C1 segment of cervical spinal cord (tissue), 14 donors: ENCODE measurements at places on chromosomes 3 and 15.

DNA sequence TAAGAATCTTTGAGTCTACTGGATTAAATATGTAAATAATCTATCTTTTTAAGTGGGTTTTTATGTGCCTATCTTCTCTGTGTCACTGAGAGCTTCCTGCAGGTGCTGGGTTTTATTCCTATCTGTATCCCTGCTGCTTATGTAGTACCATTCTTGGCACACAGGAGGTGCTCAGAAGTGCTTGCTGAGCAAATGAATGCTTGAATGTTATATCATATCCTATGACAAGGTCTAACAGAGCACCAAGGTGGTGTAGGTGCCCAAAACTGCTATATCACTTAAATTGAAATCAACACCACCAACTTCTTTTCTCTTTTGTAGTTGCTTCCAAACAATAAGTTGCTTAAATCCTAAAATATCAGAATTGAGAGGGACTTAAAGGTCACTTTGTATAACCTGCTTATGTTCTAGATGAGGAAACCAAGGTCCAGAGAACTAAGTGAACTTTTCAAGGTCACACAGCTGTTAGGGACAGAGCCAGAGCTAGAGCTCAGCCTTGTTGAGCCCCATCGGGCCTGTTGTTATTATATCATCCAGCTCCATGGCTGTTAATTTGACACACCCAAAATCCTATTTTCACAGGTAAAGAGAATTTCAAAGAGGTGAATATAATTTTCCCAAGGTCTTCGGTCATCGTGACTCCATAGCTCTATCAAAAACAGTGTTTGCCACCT, 46.0 kb downstream of the CCNL1 start:
- no peak for DNase-seq

- no peak for DNase-seq
These were observed 16.8 kb upstream of the DIS3L start for GRCh38 chr15:66276546-66276945.

DNA sequence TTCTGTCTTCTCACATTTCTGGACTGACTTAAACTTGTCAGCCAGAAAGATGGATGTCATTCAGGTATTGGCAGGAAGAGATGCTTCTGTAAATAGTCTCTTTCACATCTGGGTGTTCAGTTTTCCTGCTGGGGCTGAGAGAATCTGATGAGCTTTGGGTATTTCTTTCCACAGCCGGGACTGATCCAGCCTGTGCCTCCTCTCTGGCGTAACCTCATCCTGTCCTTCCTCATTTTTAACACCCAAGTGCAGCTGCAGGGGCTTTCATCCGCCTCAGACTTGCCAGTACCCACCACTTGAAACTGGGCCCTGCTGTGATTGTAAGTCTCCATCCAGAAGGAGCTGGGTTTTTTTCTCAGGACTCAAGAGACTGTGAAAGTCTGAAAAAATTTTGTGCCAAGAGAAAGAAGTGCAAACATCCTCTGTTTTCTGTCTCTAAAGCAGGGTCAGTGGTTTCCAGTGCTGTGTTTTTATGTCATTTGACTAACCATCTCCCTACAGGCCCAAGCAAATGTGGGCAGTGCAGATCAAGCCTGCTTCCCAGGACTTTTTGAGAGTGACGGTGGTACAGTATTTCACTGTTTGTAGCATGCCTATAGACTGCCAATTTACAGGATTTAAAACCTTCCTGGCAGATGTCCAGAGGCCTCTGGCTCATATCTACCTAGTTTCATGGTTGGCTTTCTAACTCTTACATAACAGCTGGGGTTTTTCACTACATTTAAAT, 342.7 kb downstream of the PTPRG start:
- peak; percentile 57 for DNase-seq

DNA sequence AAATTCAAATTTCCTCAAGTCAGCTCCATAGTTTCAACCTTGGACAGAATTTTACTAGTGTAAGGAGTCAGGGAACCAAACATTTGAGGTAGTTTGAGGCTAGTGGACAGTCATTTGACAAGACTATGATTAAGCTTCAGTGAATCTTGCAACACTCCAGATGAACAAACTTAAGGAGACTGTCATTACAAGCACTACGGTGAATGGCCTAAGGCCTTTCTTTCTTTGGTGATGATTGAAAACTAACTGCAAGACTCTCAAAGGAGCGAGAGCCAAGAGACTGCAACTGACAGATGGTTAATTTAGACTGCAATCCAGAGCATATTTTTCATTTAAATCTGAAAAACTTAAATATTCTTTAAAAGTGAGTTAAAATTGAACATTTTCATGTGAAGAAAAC, 272.3 kb upstream of the NECTIN3 start:
- DNase-seq, result no peak

GRCh38 chr3:37544869-37545352, 316.8 kb upstream of the CTDSPL start:
- DNase-seq, result no peak

DNA sequence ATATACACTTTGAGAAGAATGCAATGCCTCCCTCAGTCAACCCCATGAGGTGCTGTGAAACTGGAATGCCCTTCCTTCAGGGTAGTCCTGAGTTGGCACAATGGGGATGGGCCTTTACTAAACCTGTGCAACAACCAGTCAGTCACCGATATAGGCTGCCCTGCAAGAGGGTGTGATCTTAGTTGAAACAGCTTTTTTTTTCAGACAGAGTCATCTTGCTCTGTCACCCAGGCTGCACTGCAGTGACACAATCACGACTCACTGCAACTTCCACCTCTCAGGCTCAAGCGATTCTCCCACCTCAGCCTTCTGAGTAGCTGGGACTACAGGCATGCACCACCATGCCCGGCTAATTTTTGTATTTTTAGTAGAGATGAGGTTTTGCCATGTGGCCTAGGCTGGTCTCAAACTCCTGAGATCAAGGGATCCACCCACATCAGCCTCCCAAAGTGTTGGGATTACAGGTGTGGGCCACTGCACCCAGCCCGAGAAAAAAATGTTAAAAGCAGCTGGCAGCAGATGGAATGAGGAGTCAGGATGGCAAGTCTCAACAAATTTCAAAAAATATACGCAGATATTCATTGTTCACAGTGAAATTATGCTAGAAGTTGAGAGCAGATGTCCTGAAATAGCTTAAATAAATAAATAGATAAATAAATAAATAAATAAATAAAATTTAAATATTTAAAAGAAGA, 31.8 kb downstream of the MYO5A start:
- DNase-seq, result no peak

DNA sequence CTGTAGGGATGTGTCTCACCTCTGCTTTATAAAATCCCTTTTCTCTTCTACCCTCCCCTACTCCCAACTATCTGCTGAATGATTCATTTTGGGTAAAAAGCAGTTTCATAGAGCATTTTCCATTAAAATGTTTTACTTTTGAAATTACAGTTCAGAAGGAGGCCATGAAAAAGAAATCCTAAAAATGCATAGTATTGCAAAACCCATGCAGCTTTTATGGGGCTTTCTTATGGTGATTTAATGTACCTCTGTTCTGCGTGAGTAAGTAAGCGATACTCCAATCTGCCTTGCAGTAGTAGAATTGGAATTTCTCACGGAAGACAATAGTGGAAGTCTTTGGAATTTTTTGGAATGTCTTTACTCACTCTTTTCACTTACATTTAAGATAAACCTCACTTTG, 111.9 kb downstream of the ARPP21 start:
- DNase-seq, result no peak

GRCh38 chr3:105367406-105368213, 901 bp downstream of the ALCAM start:
- peak; percentile 5 for DNase-seq

DNA sequence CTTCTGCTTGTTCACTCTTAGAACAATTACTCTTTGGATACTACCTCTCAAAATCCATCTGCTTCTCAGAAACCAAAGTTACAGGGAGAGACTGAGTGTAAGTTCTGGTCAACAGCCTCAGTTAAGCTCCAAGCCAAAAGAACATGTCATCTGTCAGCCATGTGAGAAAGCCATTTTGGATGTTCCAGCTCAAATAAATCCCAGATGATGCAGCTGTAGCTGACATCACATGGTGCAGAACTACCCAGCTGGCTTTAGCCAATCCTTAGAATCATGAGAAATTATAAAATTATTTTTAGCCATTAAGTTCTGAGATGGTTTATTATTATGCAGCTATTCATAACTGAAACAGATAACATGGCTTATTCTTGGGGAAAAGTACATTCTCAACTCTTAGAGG, 696.0 kb downstream of the ZNF385D start:
- DNase-seq, result no peak

- DNase-seq, result no peak
These were observed 251.4 kb downstream of the NR1D2 start for GRCh38 chr3:24196526-24196925.

DNA sequence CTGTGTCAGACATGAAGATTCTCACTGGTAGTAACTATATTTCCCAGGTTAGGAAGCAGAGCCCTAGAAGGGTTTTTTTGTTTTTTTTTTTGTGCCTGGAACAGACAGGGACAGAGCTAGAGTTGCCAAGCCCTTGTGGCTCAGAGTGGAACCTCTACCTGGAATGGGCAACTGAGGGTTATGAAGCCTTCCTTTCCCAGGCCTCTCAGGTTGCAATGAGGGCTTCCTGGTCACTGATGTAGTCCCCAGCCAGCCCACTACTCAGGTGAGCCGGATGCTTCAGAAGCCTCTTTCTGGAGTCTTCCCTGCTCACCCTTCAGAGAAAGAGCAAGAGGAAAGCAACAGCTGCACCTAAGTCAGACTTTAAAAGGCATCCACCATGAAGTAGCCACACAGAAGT, 48.8 kb upstream of the MANF start:
- DNase-seq, result no peak

DNA sequence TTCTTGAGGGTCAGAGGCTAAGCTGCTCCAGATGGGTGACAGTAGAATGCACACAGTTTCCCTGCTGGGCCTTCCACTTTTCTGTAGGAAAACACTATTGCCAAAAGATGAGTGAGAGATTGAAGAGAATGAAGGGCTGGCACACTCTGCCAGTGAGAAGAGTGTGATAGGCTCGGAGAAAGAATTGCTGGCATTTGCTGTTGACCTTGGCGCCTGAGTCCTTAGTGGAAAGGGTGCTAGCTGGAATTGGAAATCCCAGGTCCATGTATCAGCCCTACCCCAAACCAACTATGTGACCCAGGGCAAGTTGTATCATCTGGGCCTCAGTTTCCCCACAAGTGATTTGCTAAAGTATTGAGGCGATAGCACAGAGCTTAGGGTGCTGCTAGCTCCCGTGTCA, 60.1 kb upstream of the DCLK3 start:
- no peak for DNase-seq

DNA sequence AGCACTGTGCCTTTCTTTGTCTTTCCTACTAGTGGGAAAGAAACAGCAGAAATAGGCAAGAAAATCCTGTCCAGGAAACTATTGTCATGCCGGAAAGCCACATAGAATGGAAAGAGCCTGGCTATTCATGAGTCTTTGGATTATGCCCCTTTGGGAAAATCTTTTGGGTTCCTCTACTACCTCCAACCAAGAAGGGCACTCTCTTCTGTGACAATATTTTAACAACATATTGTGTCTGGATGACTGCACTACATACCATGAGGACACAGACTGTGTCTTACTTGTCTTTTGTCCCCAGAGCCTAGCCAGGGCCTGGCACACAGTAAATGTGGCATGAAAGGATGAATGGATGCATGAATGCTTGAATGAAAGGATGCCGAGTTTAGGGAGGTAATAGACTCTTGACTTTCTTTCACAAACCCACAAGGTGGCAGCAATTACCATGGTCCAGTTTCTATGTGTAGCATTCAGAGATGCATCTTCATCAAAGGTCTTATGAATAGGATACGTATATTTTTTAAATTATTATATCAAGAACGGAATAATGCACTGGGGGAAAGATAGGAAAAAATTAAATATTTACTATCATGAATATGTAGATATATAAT, 30.3 kb downstream of the ARL14 start:
- peak; percentile 0 for DNase-seq

DNA sequence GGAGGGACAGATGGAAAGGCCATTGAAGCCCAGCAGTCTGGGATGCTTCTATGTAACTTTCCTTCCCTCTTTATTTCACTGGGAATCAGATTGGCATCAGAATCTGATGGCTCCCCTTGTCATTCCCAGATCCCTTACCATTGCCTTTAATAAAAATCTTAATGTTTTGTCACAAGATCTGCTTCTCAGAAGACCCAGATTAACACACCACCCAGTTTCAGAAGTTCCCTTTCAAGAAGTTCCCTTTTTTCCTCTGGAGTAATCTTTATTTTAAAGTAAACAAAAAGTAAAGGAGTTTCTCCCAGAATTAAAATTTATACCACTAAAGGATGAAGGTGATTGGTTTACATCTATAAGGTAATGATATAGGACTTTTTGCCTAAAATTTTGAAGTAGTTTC, 76.4 kb downstream of the UBR1 start:
- no peak for DNase-seq

DNA sequence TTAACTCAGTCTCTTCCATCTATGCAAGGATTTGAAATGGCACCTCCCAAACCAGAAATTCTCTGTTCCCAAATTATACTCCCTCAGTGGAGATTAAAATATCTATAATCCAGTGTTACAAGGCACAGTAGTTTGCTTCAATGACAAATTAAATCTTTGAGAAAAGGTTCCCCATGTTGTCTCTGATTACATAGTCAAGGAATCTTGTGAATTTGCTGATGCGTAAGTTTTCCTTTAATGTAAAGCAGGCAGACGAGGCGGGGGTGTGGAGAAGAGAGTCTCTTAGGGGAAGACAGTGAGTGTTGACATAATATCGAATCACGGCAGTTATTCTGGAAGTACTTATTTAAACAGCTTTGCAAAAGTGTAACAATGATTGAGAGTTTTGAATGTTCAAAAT, 236.4 kb upstream of the RARB start:
- no peak for DNase-seq

GRCh38 chr3:46984591-46985459, 5.4 kb downstream of the NBEAL2 start:
- DNase-seq, result no peak

DNA sequence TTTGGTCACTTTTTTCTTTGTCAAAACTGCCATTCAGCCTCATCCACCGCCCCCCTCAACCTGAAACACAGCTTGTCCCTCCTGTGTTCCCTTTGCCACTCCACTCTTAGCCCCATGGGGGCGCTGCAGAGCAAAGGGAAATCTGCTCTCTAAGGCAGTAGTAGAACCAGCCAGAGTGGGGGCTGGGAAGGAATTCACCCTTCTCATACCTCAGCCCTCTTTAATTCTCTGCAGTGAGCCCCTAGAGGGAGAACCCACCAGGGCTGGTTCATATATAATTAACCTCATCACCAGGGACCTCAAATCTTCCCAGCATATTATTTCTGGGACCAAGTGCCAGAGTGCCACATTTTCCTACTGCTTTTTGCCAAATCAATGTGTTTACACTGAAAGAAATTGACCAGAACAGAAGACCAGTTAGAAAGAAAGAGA, 2.8 kb upstream of the BCL6 start:
- DNase-seq, result peak; percentile 87

GRCh38 chr15:42141795-42142667, 14.4 kb downstream of the PLA2G4F start:
- DNase-seq, result no peak

- DNase-seq, result no peak
These were observed 5.6 kb downstream of the TSEN2 start for GRCh38 chr3:12489832-12490231.

- no peak for DNase-seq
These were observed 580.4 kb downstream of the VGLL3 start for GRCh38 chr3:86410587-86410986.

- no peak for DNase-seq
These were observed 416.1 kb downstream of the EPHA6 start for GRCh38 chr3:97230486-97230885.

- DNase-seq, result no peak
These were observed 97.1 kb downstream of the MINAR1 start for GRCh38 chr15:79529157-79529785.
